ENCODE measurements at places on chromosomes 13 and 19. TPM values are rescaled to one million over a fixed set of nuclear protein-coding genes. Genes with fewer than 3 reads are reported as not detected.

AMER2 gene
- total RNA-seq = not detected

KCNC3 gene
- total RNA-seq = under 0.01 TPM

OR7C1 gene
- not detected for total RNA-seq

CD22 gene
- total RNA-seq = 0.55 TPM

CARS2 gene
- 114 TPM for total RNA-seq

CEBPA gene
- total RNA-seq = 0.14 TPM

PSG7 gene
- total RNA-seq = not detected

TRPM4 gene
- total RNA-seq = 13.4 TPM

AP2S1 gene
- total RNA-seq = 247 TPM

Data from smooth muscle cell of the umbilical artery (primary cell).